HEK293T (cell line): ENCODE measurements at places on chromosomes 1 and 21.

GRCh38 chr1:157045250-157046218 is at the start of gene ARHGEF11:
ARHGEF11 (minus strand) TSS chr1:157045742; CDS start chr1:157044330, 1,412 bp downstream.
- peak; percentile 92 for DNase-seq

- peak; percentile 63 for DNase-seq
Observed at GRCh38 chr21:29114765-29115500, 15.5 kb upstream of the MAP3K7CL start.

- no peak for DNase-seq
Observed at GRCh38 chr1:10515301-10515975, 40.7 kb downstream of the PEX14 start.

GRCh38 chr1:51671527-51672325 is 54.8 kb downstream of the OSBPL9 start:
- peak; percentile 42 for DNase-seq

DNA sequence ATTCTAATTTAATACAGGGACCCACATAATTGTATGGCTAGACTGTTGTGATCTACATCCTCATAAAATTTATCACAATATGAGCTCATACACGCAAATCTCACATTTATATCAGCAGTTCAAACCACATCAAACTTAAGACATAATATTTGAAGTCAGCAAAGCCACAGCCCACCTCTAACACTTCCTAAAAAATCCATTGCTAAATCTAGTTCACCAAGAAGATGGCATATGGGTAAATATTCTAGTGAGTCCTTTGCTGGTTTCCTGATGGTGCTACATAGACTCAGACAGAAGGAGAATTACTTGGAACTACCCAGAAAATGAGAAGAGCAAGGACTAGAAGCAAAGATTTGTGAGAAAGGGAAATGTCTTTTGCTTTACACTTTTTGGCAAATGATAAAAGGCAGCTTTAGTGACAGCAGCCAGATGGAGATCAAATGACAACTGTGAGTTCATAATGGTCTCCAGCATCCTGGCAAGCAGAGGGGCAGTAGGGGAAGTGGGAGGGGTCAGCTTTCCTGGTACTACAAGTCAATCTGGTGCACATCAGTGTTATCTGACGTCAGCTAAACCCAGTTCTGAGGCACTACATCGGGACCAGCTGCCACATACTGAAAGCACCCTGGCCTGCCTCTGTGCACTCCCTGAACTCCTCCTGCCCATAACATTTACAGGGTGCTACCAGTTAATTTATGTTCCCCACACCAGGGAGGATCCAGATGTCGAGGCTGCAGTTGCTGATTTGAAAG is 10.6 kb upstream of the GADD45A start:
- DNase-seq: no peak

DNA sequence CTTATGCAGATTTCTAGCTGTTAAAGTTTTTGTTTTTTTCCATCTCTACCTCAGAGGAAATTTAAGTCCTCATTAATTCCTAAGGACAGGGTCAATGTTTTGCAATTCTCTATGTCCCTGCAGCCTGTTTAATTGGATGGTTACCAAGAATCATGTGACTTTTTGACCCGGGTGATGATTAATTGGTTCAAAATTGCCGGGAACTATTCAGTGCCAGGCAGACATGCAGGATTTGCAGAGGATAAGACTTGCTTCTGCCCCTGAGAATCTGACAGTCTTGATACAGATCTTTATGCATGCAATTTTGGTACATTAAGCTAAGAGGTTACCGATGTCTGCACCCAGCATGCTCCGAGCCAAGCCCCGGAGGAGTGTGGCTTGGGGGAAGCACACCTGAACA is 87.9 kb downstream of the PLPP3 start:
- no peak for DNase-seq

DNA sequence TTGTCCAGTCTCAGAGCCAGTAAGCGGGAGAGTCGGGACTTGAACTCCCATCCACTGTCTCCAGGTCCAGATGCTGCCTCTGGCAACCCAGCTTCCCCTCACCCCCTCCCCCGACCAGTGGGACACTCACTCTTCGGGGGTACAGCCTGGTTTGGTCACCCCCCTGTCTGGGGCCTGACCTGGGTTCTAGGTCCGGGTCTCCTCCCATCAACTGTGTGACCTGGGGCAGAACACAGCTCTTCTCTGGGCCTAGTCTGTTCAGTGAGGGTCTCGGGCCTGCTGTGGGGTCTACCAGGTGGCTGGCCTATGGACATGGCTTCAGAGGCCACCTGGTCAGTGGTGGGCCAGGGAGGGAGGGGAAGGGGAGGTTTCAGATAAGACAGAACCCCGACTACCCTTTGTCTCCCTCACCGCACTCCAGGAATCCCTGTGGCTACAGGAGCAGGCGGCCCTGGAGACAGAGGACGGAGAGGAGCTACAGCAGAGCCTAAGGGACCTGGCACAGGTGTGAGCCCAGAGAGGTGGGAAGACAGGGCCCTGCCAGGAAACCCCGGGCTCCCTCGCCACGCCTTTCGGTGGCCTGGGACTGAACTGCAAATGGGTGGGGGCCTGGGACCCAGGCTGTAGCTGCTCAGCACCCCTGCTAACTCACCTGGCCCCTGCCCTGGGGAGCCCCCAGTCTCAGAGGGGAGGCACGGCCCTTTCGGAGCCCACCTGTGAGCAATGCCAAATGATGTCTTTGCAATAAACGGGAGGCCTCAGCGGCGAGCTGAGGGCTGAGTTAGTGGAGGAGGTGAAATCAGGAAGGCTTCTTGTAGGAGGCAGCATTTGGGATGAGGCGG is 4.1 kb upstream of the NBPF3 start:
- DNase-seq: no peak

DNA sequence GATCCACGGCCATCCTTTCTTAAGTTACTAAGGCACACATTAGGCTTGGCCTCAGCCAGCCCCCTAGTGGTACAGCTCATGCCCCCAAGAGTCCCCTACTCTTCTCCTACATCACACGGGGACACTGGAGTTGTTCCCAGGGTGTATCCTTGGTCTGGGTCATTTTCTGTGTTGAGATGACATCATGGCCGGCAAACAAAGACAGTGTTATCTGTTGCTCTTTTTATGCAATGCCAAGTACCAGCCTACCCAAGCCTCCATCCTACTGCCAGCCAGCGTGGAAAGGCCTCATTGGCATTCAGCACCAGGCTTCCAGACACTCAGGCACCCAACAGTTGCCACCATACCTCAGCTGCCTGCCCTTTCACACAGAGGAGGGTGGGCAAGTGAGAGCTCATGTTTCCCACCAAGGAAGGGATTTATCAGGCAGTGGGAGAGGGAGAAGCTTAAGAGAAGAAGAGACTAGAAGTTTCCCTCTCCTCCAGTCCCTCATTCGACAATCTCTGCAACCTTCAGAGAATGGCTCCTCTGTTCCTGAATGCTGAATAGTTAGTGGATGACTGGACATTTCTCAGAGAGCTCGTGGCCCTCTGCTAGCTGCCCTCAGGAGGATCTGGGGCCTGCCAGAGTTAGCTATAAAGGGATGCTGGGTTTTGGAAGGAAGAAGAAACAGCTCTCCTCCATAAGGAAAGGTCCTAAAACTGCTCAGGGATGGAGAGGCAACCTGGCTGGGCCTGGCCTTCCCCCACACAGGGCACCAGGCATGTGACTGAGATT is 17.7 kb downstream of the CBR1 start:
- DNase-seq: no peak

DNA sequence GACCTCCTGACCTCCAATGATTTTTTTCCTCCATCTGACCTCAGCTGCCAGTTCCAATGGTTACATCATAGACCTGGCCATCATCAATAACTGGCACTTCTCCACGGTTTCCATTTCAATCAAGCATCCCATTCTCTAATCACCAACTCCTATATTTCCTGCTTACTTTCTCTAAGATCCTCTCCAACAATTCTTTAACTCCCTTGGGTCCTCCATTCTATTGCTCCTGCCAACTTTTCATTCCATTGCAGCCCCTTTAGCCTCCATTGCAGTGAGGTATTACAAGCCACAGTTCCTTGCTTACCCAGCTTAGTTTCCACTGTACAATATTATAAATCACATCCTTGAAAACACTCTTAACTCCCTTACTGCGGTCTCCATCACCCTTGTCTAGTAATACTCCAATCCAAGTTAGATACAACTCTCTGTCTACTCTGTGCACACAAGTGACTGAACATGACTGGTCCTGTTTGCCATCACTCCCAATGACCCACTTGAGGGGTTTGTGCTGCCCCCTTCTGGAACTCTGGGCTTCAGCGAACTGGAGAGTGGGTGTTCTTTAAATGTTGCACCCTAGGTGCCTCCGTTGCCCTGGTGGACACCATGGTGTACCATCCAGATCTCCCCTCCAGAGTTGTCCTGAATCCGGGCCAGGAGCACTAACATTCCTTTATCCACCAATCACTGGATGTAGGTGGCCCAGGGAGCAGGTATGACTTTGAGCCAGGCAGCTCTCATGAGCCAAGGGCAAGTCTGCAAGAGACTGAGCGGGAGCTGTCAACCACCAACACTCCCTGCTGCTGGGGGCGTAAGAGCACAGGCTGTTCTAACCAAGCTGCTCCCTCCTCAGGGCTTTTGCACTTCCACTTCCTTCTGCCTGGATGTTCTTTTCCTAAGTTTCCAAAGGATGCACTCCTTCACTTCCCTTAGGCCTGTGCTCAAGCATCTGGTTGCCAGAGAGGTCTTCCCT is 3.7 kb upstream of the FNDC7 start:
- peak; percentile 40 for DNase-seq

GRCh38 chr1:53562291-53562980 is 103.2 kb downstream of the DMRTB1 start:
- DNase-seq: no peak

DNA sequence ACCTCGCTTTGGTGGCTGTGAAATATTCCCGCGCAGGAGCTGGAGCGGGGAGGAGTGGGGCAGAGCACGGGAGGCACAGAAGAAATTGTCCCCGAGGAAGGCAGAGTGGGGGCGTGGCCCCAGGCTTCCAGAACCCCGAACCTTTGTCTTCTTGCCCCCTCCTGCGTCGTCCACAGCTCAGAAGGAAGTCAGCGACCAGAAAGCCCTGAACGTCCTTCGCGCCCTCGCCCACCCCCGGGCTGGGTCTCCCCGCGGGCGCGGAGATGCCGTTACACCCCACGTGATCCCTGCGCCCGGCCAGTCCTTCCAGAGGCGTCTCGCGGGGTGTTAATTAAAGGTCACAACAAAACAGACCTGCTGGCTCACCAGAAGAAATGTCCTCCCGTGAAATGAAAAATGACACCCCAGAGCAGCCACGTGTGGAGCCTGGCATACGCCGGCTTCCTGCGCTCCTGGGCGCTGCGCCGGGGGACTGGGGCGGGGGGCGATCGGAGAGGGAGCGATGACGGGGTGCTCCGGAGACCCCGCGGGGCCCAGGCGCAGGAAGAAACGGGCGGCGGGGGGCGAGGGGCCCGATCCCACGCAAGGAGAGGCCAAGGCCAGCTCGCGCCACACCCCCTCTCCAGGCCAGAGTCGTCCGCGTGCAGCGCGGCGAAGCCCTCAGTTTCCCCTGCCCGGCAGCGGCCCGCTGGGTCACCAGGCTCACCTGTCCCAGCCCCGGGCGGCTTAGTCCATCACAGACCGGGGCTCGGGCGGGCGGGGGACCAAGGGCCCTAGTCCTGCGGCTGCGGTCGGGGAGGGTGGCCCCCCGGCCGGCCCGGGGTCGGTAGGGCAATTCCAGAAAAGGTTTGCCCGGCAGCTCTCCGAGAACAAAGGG is 995 bp upstream of the KIF26B start:
- no peak for DNase-seq

- no peak for DNase-seq
Observed at GRCh38 chr1:111980686-111981085, 8.8 kb downstream of the KCND3 start.

DNA sequence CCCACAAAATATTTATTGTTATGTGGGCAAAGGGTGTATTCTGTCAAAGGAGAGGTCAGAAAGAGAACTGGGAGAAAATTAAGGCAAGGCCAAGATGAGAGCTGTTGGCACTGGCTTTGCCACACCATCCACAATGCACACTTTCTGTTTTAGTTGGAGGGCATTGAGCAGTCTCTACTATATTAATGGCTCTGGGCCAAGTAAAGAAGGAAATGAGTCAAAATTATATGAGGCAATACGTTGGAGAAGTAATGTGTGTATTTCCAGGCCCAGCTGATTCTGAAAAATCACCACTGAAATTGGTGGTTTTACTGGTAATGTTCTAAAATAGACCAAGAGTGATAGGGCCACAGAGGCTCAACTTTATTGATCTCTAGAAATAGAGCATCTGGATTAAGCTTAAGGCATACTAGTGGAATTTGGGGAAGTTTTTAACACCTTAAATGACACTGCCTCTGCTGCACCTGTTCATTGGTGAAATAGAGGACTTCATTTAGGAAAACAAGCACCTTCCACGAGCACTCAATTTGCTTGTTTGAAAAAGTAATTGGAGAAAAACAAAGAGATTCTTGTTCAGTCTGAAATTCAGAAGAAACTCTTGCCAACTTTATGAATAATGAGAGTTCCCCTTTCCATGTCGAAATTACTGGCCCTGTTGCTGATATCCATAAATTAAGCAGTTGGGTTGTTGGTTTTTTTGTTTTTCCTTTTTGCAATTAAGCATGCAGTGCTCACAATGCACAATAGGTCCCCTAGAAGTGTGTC is 424.9 kb downstream of the ADGRL2 start:
- DNase-seq: no peak

GRCh38 chr1:151908228-151908691 is 1.1 kb downstream of the THEM4 start:
- DNase-seq: no peak

DNA sequence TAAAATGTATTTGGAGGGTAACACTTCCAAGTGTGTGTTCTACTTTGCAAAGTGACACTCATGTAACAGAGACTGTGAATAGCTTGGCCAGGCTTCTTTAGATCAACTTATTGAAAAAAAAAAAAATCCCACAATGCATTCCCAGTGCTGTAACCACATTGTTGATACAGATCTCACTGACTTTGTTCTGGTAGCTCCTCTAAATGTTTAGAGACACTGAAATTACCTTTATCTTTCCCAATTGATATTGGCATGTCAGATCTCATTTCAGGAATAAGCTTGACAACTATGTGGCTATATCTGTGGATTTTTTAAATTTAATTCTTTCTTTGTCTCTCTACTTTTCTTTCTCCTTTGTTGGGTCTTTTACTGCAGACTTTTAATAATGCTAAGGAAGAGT is 1018.9 kb upstream of the PRMT6 start:
- DNase-seq: no peak
